ENCODE measurements at places on chromosomes 11 and 22.

DNA sequence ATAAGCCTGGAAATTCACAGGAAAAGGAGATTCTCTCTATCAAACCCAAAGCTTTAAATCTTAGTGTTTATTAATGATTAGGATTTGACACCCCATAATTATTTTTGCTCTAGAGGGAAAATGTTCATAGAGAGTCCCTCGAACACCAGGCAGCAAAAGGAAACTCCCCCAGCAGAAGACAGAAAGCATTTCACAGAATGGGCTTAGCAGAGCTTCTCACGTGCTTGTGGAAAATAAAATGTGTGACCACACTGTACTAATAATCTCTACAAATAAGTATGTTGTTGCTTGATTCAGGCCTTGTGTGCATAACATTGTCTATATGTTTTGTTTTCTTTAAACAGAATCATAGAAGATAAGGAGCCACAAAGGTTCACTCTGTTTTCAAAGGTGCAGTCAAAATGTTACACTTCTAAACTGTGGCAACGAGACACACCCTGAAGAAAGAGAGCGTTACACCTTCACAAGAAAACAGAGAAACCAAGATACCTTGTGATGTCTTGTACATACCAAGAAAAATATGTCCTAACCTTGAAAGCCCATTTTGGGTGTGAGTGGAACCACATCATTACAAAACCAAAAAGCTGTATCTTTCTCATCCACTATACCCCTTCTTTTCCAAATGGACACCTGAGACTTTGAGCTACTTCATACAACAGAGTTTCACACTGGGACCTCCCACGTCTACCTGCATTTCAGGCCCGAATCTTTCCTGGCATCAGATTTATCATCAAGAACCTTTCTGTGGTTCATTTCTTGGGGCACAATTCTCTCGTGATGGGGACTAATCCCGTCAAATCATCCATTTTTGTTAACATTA, 282.5 kb downstream of the ETS1 start:
- DNase-seq: no peak

DNA sequence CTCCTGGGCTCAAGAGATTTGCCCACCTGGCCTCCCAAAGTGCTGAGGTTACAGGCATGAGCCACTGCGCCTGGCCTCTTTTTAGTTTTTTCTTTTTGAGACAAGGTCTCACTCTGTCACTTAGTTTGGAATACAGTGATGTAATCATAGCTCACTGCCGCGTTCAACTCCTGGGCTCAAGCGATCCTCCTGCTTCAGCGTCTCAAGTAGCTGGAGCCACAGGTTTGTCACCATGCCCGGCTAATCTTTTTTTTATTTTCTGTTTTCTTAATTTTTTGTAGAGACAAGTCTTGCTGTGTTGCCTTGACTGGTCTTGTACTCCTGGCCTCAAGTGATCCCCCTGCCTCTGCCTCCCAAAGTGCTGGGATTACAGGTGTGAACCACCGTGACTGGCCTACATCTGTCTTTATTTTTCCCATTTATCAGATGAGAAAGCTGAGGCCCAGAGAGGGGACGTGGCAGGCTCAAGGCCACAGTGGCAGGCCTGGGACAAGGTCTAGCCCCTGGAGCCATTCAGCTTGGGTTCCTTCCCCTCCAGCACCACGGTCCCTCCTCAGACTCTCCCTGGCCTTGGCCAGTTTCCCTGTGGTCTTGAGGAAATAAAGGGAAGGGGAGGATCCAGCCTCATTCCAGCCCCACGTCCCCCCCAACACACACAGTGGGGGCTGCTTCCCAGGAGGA, 2.8 kb upstream of the KDELR3 start:
- no peak for DNase-seq

GRCh38 chr11:115612046-115612730, 108.0 kb upstream of the CADM1 start:
- DNase-seq: no peak

- DNase-seq: no peak
These were observed 171.4 kb upstream of the CTSC start for GRCh38 chr11:88508759-88509581.

DNA sequence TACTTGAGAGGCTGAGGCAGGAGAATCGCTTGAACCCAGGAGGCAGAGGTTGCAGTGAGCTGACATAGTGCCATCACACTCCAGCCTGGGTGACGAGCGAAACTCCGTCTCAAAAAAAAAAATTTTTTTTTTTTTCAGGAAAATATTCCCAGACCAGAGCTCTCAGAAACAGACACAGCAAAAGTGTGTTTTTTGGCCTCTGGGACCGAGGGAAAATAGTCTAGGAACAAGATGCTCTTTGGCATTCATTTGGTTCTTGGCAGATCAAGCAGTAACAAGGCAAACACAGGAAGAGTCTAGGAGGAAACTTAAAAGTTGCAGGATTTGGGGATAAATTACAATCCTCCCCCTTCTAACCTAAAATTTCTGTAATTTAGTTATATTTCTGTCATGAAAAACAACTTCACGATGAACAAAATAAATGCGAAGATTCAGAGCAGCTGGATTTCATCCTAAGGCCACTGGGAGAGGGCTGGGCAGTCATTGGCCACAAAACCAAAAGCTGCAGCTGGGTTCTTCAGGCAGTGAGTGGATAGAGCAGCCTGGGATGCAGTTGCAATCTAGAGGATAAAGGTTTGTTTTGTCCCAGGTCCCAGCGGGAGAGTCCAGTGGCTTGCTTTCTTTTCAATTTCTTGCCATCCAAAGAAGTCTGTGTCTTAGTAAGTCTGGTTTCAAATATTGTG, 19.7 kb downstream of the ATG16L2 start:
- no peak for DNase-seq

DNA sequence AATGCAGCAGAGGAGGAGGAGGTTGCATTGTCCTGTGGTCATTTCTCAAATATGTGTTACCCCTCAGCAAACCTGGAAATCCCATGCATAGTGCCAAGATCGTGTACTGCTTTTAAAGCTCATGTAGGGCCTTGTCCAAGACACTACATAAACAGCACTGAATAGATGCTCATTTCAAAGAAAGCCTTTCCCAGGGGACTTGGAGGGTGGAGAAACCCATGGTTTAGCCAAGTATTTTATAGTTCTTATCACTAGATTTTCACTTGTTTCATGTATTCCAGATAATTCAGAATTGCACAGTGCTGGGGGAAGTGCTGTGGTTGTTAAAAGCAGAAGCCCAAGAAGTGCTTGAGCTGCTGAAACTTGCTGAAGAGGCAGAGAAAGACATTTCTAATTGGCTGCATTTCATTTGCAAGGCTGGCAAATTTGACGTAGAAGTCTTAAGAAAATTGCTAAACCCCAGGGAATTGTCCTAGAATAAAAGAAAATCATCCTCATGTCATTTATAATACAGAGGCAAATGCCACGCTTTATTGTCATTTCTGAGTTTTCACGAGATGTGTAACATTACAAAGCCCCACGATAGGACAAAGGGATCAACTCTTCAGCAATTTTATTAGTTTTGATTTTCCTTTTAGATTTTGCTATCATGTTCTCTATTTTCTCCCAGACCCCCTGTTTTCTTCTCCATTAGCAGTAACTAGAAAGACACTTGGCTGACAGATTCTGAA, 20.1 kb downstream of the CSRP3 start:
- DNase-seq: no peak

DNA sequence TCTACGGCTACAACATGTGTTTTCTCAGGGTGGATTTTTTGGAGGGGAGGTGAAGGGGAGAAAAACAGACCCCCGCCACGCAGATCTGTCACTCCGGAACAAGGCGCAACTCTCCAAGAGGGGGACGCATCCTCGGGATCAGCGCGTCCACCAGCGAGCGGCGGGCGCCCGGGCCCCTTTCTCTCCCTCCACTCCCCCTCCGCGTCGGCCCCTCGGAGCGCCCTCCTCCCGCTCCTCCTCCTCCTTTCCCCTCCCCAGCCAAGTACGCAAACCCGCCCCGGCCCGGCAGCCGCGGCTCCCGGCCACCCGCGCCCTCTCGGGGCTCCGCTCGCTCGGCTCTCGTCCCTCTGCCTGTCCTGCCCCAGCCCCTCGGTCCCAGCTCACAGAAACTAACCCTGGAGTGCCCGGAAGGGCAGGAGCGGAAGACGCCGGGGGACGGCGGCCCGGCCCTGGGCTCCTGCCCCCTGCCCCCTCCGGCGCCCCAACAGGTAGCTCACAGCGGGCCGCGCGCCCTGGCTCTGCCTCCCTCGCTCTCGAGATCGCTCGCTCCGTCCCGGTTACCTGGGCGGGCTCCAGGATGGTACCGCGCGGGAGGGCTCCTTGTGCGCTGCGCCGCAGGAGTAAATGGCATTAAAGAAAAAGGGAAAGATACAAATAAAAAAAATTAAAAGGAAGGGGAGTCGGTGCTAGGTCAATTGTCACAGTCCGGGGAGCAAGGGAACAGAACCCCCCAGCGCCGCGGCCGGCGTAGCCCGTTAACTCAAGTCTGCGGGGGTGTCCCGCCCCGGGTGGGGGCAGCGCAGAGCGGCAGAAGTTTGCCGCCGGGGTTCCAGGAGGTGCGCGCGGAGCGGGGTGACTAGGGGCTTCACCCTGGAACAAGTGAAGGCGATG, 131.4 kb upstream of the C11orf58 start:
- DNase-seq: no peak

DNA sequence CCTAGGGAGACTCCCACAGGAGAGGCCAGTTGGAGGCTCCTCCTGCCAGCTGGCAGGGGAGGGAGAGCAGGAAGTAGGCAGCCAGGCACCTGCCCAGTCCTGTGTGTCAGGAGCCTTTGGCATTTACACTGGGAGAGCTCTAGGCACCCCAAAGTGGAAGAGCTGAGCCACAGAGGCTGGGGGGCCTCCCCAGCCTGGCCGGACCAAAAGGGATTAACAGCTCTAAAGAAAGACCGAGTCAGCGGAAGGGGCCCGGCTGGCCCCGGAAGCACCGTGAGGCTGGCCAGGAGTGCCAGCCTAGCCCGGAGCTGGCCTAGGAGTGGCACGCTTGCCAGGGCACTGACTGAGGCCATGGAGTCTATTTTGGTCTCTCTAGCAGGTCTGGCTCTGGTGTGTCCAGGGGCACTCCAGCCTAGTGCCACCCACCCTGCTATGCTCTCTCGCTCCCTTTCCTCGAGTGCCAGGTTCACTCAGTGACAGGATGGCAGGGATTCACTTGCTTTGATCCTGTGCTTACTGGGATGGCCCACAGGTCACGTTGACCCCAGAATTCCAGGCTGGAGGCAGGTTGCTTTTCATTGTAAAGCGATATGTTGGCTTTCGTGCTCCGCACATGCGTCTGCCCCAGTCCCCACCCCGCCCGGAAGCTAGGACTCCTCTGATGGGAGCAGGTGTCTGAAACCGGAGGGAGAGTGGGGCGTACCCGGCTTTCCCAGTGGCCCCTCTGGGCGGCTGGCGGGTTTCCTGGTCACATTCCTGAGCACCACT, 3.3 kb upstream of the KMT5B start:
- DNase-seq: no peak

DNA sequence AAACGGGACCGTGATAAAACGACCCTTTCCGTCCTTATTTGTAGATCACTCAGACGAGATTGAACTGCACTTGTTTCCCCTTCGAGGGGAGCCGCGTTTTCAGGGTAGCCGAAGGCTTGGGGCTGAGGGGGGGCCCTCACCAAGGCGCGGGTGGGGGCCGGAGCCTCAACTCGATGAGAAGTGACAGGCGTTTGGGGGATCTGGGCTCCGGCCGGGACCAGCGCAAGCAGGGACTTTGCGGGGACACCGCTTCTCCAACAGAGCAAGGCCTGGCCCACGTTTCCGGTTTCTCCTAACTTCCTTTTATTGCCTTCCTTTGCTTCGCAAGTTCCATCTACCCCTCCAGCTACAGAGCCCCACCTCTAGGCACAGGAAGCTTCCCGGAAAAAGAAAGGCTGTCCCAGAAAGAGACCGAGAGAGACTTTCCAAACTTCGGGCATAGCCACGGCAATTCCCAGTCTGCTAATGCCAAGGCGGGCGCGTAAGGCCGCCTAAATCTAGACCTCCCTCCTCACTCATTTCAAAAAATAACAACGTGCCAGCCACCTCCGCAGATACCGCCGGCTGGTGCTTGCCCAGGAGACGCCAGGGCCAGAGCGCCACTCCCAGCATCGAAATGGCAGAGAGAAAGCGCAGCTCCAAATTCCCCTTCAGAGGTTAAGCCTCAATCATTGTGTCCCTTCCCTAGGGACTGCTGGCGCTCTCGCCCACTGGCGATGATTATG, 6.6 kb downstream of the PAX6 start:
- no peak for DNase-seq

GRCh38 chr11:57758174-57758573, 3.4 kb upstream of the CTNND1 start:
- DNase-seq: no peak

DNA sequence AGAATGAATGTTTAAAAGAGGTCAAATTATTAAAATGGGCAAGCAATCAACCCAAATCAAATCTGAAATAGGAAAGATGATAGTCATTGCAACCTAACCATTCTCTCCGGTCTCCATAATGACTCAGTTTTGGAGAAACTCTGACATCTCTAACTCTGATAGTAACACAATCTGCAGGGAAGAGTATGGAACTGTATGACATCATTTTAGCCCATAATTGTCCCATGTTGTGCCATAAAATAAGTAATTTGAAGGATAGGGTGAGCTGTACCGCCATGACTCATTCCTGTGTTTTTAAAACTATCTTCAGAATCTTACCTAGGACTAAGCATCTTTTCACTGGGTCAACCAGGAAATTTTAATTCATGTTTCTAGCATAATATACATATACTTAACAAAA, 350.8 kb downstream of the DLG2 start:
- DNase-seq: no peak

DNA sequence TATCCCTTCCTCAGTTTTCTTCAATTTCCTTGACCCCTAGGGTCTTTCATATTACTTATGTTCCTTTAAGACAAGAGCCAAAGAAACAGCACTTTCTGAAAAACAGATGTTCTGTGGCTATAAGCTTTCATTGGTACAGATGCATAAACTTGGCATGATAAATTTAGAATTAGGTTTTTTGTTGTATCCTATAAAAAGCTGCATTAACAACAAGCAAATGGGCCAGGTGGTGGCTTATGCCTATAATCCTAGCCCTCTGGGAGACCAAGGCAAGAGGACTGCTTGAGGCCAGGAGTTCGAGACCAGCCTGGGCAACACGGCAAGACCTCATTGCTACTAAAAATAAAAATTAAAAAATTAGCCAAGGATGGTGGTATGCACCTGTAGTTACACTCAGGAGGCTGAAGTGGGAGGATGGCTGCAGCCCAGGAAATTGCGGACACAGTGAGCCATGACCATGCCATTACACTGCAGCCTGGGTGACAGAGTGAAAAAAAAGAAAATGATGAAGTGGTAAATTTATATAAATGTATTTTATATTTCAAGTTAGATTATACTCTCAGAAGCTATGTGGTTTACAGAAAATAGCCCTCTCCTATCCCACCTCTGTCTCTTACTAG, 18.3 kb downstream of the KMT5B start:
- no peak for DNase-seq
